ENCODE measurements at places on chromosomes 4 and X.

- ATAC-seq, result no peak
These were observed 435 bp upstream of the MGST2 start for GRCh38 chr4:139665079-139665689.

GRCh38 chr4:3499710-3500109 lies 32.5 kb downstream of the LRPAP1 start:
- ATAC-seq, result no peak

- ATAC-seq, result no peak
These were observed 20.2 kb downstream of the MMRN1 start for GRCh38 chr4:89914609-89915550.

DNA sequence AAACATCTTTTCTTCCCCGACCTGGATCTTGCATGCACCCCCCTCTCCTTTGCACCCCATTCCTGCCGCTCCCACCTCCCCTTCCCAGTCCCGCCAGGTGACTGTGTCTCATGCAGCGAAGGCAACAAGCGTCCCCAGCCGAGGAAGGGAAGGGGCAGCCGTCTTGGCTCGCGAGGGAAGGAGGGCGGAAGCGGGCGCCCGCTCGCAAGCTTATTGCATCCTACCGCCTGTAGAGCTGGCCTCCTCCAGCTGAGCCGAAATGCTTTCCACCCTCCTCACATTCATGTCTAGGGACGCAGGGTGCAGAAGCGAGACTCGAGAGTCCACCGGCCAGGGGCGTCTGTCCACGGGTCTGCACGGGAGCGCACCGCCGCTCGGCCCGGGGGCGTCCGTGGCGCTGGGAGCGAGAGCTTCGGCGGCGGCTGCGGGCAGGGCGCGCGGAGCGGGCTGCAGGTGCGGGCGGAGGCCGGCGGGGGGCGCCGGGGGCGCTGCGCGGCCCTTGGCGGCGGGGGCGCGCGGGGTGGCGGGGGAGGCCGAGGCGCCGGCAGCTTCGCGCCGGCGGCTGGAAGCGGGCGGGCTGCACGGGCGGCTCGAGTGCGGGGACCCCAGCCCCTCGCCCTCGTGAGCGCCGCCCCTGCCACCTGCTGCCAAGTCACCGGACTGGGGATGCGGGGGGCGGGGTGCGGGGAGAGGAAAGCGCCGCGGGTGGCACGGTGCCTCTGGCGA lies at the start of gene KCNIP4:
Gene KCNIP4 (minus strand): TSS at position 426 of the 726 bp plus-strand sequence.
- ATAC-seq, result peak; percentile 27

DNA sequence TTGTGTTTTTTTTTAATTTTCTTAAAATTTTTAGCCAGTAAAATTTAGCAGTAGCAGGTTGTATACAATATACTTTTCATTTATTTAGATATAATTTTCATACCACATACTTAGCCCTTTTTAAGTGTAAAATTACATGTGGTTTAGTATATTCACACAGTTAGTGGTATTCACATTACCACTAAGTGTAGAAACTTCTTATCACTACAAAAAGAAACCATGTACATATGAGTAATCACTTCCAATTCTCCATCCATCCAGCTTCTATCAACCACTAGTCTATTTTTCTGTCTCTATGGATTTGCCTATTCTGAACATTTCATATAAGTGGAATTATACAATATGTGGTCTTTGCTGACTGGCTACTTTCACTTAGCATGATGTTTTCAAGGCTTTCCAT lies 109.0 kb downstream of the ZC4H2 start:
- no peak for ATAC-seq

DNA sequence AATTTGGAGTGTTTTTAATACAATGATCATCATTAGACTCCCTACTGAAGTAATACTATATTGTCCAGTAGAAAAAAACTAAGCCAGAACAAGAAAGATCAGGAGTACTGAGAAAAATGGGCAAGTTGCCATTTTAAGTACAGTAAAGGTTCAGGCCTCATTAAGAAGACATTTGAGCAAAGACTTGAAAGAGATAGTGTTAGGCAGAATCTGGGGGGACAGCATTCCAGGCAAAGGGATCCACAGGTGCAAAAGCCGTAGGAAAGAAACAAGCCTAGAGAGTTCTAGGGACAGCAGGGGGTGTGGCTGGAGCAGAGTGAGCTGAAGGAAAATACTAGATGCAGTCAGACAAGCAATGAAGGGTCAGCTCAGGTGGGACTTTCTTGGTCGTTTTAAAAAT lies 58.1 kb upstream of the INTU start:
- no peak for ATAC-seq

DNA sequence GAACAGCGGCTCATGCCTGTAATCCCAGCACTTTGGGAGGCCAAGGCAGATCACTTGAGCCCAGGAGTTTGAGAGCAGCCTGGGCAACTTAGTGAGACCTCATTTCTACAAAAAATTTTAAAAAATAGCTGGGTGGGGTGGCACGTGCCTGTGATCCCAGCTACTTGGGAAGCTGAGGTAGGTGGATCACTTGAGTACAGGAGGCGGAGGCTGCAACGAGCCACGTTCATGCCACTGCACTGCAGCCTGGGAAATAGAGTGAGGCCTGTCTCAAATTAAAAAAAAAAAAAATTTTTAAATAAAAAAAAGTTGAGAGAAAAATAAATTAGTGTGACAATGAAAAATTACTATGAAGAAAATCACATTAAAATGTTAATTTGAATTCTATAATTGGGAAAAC lies 10.5 kb downstream of the VEGFC start:
- ATAC-seq, result no peak

DNA sequence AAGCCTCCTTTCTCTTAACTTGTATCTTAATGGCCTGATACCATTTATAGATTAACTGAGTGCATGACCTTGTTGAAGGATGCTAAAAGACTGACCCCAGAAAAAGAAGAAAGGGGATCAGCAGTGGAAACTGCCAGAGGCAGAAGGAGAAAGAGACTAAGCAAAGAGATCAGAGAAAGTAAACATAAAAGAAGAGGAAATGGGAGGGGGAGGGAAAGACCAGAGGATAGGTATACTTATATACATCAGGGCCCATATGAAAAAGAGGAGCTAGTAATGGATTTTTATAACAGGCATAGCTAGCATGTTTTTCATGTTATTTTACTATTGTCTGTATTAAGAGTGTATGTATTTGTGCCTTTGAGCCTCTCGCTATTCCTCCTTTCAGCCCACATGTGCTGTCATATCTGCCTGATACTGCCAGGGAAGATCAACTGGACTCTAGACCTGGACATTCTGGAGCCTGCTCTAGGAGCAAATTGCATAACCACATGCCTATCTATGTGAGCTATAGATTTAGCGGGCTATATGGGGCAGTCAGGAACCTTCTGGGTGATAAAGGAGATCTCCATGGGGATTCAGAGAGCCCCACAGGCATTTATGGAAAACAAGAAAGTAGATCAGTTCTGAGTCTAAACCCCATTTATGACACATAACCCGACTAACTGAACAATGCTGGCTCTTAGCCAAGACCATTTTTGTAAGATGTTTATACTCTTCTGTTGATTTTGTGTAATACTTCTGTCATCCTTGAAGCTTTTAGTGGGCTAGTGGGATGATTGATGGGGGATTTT lies 13.4 kb upstream of the SNX12 start:
- no peak for ATAC-seq

DNA sequence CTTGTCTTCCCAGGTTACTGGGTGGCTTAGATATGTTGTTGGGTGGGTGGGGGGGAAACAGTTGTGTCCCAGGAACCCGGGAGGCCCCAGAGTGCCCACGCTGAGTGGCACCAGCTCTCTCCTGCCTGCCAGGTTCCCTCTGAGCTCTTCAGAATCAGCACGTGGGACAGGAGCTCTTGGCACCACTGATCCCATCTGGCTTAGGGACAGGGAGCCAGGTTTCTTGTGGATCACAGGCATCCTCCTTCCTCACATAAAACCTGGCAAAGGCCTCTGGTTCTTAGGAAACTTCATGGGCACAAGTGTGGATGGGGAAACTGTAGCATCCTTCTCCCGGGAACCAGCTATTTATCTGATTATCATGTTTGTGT lies 3.4 kb downstream of the GPR78 start:
- ATAC-seq, result no peak

DNA sequence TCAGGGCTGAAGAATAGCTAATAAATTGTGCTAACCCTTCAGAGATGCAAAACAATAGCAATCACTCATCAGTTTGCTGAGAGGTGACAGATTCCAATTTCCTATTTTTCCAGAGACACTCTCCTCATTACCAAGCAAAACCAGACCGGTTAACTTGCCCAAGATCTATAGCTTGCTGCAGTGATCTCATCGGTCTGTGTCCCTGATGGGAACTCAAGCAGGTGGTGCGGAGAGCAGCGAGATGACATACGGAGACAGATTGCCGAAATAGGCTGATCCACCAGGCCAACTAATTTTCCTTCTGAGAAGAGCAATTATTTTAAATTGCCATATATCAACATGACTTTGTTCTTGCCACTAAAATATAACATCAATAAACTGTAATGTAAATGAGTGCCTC lies 10.5 kb upstream of the DCHS2 start:
- no peak for ATAC-seq

DNA sequence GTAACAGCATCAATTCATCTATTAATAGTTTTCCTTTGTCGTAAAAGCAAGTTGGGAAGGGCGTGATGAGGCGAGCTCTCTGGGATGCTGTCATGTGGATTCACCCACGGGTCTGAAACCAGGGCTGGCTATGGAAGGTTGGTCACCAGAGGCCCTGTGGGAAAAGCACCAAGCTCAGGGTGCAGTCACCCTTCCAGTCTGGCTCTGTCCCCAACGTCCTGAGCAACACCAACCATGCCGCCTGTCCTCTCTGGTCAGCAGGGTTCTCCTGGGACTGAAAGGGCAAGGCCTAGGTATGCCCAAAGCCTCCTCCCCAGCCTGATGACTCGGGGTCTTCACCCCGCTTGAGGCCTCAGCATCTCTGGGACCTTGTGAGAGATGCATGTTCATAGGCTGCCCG lies 97.2 kb upstream of the MSX1 start:
- ATAC-seq, result no peak
